ENCODE measurements at places on chromosomes 2 and 18.

DNA sequence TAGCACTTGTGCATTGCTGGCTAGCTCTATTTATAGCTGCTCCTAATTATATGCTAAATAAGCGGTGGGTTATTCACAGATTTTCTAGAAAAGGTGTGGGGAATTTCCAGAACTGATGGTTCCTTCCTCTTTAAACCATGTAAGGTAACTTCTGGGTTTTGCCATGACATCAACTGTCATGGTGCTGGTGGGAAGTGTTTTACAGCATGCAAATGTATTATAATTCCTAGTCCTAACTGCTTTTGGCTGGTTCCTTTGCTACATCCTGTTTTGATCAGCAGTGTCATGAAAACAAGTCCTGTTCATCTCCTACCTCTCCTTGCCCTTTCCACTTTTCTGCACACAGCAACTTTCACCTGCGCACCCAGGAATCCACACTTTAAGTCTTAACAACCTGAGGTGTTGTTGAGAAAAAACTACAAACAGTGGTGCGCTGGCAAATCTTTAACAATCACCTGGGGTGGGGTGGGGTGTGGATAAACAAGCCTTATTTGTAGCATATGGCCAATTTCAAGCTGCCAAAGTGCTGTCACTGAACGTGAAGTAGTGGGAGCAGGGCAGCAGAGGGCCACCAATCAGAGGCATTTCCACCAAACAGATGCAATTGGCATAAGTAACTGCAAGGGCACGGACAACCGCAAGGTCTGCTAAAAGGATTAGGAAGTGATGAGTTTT is 33.4 kb upstream of the SKOR2 start:
- DNase-seq, result no peak

GRCh38 chr2:134315471-134315870 is 61.6 kb downstream of the MGAT5 start:
- no peak for DNase-seq

DNA sequence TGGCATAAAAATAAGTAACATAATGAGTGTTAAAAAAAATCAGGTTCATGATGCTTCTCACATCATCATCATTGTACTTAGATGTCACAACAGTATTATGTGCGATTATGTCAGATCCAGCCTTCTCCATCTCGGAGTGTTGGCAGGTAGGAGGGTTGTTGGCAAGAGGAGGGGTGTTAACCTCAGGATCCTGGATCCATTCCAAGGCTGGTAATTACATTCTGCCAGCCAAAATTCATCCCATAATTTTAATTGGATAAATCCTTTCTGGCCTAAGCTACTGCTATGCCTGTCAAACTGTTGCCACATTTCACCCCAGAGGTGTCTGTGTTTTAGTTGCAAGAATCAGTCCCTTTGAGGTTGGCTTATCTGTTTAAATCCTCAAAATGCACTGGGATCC is 891 bp upstream of the FTCDNL1 start:
- DNase-seq, result no peak

DNA sequence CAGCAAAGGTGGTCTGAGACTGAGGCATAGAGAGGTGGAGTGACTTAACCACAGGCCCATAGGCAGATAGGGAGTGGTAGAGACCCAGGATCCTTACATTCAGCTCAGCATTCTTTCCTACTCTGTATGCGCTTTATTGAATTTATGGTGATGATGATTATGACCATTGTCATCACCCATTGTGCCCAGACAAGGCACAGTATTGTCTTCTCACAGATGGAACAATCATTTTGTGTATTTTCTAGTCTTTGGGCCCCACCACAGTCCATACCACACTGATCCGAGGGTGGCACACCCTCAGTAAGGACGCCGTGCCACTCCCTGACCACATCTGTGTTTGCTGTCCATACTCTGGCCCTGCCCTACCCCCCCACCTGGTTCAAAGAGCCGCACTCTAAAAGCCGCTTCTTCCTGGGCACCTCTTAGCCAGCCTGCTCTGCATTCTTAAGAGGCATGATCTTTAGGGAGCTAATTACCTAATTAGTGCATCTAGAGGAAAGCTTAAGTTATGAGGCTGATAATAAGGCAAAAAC is 179.6 kb upstream of the SMAD2 start:
- no peak for DNase-seq

DNA sequence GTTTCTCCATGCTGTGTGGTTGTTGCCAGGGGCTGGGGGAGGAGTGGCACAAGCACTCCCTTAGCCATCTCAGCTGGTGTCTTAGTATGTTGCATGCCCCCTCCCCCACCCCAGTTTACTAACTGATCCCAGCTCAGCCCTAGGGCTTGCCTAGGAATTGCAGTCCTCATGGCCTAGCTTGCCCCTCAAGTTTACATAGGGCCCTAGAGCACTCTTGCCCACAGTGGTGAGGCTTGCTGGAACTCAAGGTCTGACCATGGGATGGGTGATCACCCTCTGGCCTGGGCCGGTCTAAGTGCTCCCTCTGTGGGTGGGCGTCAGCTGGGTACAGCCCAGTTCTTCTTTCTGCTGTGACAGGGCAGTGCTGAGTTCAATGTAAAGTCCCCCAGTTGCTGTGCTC is 156.1 kb upstream of the PIEZO2 start:
- no peak for DNase-seq

DNA sequence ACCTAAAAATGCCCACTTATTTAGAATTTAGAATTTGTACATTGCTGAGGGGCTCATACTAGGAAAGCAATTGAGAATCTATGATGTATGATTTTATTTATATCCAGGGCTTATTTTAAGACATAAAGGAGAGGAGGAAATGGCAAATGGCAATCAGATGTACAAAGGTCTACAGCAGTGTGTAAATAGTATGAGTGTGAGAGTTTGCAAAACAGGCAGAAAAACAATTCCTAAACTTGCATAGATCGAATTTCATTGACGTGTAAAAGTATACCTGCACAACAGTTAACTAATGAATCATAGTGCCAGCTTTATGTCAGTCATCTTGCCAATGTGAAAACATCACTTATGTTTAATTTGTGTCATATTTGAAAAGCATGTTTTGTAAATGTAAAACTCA is 718.7 kb upstream of the GCFC2 start:
- DNase-seq, result no peak

DNA sequence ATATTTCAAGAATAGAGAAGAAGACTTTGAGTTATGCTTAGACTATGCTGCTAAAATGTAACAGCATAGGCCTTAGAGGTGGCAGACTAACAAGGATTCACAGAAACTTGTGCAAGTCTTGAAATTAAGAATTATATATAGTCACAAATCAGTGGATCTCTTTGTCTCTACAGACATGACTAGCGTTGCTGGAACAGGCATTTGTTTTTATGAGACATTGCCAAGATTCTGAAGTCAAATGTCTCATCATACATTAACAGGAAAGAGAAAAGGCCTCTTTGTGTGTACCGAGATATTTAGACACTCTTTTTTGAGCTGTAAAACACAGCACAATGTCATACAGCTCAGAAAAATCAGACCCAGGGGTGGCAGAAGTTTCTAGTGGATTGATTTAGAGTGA is 207.1 kb downstream of the TMX3 start:
- no peak for DNase-seq

DNA sequence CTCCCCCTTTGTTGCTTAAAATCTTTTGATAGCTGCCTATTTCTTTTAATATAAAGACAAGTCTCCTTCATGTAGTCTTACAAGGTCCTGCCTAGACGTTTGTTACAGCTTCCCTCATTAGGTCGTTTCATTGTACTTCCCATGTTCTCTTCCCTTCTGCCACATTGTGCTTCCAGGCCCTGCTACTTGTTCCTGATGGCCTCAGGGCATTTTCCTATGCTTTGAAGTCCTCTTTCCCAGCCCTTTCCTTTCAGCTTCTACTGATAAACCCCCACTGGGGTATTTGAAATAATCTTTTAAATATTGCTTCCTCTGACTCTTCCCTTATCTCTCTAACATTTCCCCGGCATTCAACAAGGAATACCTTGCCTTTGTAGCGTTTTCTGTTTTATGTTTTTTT is 67.4 kb downstream of the UBE2E3 start:
- DNase-seq, result no peak

GRCh38 chr2:151176661-151177060 is 85.0 kb downstream of the RBM43 start:
- no peak for DNase-seq

DNA sequence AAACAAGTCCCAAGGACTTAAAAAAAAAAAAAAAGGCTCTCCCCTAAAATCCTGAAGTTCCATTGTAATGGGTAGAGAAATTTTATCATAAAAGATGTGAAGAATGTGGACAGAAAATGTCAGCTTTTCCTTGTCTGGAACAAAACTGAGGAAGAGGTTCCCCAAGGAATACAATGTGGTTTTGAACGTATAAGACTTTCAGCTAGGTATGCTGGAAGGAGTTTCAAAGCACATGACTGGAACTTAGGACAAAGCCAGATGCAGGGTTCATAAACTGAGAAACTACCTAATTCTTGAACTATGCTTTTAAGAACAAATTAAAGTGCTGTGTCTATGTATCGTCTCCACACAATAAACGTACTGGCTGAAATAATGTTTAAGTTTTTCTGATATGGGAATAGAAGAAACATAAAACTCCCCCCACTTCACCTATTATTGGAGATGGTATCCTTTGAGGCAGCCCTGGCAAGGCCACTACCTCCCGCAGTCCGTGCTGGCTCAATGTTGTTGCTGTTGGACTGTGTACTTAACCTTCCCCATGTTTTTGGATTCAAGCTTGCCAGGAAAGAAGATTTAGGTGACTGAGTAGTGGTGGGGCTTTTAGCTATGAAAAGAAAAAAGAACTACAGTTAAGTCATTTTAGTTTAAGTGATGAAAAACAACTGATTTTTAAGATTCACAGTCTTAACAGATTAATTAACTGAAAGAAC is 84.2 kb upstream of the DNER start:
- peak; percentile 16 for DNase-seq

DNA sequence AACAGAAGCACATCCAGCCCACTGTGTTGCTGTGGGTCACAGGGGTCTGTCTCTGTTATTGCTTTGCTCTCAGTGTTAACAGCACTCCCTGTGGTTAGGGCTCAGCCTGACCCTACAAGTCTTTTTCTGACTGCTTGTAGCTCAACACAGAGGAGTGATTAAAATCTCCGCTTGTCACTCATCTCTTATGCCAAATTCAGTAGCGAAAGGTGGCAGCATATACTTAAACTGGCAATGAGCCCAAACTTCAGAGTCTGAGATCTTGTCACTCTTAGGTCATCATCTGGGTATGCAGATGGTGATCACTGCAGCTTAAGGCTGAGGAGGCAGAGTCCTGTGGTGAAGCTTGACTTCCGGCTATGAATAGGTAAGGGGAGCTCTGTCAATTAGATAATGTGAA is 63.3 kb upstream of the CSRNP3 start:
- DNase-seq, result peak; percentile 8

- DNase-seq, result peak; percentile 34
Measured at GRCh38 chr18:5895876-5896740, 786 bp upstream of the TMEM200C start.

GRCh38 chr18:74459889-74460288 is 2.8 kb upstream of the DIPK1C start:
- no peak for DNase-seq

DNA sequence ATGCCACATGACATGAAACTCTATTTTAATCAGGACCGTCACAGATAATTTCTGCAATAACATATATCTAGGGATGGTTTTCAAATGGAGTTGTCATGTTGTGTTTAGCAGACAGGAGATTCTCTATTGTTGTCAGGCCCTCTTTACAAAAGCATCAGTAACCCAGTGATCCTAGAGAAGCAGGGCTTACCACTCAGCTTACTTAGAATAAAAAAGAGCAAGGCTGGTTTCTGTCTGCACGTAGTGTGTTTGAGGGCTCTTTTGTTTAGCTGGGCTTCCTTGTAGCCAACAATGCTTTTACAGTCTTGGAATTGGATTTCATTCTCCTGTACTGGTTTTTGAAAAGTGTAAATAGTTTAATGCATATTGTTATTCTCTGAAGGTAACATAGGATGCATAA is 210.5 kb upstream of the NRP2 start:
- no peak for DNase-seq

- peak; percentile 40 for DNase-seq
Measured at GRCh38 chr18:61988100-61988499, 95.3 kb upstream of the RNF152 start.

DNA sequence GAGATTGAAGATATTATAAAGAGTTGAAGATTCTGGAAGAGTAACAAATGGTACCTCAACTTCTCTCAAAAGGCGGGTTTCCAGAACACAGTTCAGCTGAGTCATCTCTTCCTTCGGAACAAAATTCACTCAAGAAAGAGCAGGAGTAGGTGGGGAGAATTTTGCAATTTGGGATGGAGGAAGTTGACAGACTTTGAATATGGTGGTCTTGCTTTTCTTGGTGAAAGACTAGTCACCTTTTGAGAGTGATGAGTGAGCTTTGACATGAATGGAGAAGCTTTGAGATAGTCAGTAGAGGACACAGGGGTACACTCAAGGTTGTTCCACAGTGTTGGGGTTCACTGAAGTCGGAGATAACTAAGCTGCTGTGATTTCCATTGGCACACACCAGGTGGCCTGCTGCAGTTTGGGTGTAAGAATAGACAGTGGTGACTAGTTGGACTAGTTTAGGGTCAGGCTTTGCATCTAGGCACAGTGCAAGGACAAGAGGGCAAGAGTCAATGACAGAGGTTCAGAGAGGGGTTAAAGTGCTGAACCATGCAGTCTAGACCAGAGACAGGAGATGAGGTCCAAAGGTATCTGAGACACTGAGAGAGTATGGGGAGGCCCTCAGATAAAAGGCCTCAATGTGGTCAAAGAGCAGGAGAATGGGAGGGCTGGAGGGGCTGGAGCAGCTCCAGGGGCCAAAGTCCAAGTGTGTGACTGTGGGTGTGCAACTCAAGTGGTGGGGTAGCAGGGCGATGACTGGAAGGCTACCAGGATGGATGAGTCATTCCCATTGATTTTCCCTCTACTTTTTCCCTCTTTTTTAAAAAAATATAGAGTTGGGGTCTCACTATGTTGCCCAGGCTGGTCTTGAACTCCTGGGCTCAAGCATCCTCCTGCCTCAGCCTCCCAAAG is 7.7 kb downstream of the CCL20 start:
- no peak for DNase-seq

DNA sequence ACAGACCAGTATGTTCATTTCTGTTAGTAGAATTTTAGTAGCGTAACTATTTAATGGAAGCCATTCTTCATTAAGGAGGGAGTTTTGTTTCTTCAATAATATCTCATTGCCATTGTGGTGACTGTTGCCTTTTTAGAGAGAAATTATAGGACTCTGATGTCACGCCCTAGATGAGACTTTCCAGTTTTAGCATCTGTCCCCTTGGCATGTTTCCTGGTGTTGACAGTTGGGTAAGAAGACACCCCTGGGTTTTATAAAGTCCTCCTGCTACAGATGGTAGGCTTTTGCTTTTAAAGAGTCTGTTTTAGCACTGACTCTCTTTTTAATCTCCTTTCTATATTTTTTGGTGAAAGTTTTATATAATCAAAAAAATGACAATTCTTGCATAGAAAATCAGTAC is 41.9 kb downstream of the KCNJ3 start:
- no peak for DNase-seq

Measured in fibroblast of skin of scalp (primary cell).